ENCODE measurements at places on chromosomes 11 and 22.

DNA sequence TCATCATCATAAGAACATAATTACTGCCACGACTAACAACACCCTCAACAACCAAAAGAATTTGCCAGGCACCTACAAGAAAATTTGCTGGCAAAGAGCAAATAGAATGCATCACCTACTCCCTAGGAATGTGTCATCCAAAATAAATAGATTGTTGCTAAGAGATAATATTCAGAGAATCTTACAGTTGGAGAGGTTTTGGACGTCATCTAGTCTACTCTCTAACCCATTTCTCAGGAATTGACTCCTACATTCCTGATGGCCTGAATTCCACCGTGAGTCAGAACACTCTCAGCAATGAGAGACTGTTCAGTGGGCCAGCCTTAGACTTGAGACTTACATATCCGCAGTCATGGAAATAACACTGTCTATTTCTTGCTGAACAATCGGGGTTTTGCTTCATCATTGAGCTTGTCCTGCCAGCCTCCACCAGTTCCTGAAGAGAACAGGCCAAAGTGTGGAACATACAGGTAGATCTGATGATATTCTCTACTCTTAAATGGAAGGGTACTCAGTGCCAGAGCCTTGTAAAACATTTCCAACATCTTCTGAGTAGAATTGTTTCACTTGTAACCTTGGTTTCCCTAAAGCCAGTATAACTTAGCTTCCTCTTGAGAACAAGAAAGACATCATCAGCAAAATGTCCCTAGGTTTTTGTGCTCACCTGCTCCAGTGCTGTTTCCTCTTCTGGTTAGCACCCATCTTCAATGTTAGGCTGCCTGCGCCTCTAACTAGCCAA, 8.3 kb downstream of the KIRREL3 start:
- no peak for DNase-seq

GRCh38 chr11:74819400-74819799, 70.8 kb downstream of the RNF169 start:
- DNase-seq: no peak

- no peak for DNase-seq
Measured at GRCh38 chr11:121630041-121630440, 177.3 kb upstream of the SORL1-AS1 start.

- DNase-seq: no peak
Measured at GRCh38 chr11:34203377-34203871, 98.0 kb downstream of the NAT10 start.
